ENCODE measurements at places on chromosomes 7 and 10.
A peak's percentile ranks its signal among the peaks of the same experiment; 100 is the strongest.

DNA sequence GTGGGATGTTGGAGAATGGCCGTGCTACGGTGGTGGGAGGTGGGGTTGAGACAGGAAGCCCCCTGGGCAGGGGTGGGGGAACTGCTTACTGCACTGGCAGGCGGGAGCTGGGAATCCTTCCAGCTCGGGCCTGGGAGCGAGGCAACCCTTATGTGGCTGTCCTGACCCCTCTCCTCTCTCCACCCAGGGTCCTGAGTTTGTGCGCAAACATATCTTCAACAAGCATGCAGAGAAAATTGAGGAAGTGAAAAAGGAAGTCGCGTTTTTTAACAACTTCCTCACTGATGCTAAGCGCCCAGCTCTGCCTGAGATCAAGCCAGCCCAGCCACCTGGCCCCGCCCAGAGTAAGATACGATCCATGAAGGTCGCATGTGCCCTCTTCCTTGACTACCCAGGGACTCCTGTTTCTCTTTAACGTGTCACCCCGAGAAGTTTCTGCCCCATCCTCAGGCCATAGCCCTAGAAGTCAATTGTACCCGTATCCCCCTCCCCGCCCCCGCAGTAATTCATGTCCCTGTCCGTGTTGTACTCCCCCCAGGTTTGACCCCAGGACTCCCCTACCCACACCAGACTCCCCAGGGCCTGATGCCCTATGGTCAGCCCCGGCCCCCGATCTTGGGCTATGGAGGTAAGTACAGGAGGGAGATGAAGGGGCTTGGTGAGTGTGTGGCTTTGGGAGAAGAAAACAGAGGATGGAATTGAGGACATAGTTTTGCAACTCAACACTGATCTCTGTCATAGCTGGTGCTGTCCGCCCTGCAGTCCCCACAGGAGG lies 1.8 kb downstream of the UFSP1 start:
- peak; percentile 80 for DNase-seq

DNA sequence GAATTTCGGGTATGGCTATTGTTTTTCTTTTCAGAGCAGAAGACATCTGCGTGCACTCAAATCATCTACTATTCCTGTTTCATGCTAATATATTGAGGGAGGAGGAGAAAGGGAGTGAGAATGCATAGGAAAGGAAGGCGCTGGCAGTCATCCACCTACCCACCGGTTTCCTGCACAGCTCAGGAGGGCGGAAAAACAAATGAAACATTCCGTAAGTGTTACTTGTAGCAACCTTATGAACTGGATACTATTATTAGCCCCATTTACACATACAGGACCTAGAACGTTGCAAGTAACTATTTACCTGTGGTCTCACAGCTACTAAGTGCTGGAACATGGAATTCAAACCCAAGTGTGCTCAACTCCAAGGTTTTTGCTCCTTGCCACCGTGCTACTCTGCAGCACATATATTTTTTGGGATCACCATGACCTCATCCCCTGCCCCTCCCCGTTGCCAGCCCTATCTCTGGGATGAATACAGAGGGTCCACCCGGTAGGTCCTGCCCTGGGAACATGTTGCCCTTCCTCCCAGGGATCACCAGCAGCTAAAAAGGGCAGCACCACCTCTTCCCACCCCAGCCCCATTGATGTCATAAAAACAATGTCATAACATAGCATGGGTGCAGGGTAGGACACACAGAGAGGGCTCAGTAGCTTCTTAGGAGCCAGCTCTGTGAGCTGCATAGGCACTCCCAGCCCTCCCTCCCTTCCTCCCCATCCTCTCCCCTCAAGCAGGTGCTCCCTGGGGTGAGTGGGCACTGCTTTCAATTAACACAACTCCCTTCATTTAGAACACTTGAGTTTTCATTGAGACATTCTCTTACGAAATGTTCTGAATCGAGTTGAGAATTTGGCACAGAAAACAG lies 16.9 kb downstream of the GFRA1 start:
- DNase-seq: no peak

DNA sequence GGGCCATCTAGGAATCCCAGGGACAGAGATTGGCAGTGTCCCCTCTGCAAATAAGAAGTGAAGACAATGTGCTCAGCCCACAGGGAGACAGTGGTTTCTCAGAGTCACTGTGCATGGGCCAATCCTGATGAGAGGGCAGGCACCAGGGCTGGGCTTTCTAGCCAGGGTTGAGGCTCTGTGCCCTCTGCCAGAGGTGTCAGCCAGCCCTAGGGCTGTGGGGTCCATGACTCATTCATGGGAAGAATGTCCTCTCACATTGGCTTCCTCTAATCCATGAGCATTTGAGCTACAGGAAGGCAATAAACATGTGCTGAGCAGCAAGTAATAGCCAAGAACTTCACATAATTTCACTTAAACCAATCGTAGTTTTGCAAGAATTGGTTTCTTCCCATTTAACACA lies 482.0 kb upstream of the MGMT start:
- no peak for DNase-seq

DNA sequence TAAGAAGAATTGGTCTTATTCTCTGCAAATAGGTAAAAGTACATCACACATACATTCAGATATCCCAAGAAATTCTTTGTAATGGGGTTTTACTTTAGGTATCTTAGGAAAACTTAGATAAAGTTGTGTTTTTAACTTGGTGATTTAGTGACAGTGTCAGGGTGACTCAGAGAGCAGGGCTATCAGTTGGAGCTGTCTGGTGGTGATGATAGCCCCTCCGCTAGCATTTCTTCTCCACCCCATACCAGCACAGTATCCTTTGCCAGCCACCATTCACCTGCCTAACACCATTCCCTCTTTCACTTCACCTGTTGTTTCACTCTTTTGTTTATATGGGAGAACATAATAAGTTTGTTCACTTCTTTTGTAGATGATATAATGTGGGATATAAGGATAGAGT lies 30.4 kb downstream of the VPS50 start:
- DNase-seq: no peak

DNA sequence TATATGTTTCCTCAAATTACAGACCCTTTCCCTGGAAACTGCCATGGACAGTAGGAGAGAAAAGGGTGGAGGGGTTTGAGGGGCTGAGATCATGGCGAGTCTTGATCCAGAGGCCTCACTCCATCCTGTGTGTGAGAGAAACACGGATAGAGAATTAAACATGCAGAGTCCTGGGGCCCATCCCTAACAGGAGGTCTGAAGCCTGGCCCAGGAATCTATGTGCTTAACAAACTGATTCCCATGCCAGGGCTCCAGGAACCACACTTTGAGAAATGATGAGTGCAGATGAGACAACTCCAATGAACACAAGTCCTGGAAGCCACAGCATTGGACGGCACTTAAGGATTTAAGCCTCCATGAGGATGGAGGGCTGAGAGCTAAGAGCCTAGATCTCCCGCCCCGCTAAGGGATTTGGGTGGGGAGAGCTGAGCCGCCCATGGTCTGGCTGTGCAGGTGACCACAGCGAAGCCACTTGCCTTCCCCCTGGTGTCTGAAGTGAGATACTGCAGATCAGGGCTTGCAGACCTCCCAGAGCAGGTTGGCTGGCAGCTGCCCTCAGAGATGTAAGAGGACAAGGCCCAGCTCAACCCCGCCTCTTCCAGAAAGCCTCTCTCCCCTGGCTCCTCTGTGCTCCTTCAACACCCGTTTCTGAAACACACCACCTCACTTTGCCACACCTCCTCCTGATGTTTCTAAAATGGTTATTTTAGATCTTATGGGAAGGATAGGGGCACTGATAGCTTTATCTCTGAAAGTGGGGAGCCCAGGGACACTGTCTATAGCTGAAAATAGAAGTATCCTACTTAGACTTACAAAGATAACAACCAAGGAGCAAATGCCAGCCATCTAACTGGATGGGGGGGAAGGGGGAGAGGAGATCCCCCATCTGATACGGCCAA lies 24.8 kb upstream of the EIF5AL1 start:
- DNase-seq: peak; percentile 20

DNA sequence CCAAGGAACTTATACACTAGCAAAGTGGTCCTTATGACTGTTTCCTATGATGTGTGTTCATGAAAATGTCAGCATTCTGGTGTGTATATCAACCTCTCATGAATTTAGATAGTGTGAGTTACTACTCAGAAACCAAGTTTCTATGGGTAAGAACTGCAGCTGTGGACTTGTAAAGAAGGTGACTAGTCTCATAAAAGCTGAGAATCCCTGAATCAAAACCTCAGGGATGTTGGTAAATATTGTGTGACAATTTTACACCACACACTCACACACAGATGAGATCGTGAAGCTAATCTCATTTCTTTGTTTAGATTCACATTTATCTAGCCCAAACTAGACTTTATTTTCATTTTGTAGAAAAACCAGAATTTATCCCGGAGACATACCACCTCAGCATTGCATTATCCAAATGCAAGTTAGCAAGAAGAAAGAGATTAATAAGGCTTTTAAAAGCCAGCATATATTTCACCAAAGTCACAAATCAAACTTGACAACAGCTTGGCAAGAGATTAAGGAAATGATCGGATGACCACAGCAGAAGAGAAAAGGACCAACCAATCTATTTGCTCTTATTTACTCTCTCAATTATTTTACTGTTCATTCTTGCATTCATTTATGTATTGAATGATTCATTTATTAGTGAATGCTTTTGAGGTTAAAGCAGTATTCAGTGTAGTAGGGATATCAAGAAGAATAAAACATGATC lies 92.9 kb downstream of the PLXDC2 start:
- DNase-seq: no peak
